ENCODE measurements at places on chromosomes 2 and 18.

DNA sequence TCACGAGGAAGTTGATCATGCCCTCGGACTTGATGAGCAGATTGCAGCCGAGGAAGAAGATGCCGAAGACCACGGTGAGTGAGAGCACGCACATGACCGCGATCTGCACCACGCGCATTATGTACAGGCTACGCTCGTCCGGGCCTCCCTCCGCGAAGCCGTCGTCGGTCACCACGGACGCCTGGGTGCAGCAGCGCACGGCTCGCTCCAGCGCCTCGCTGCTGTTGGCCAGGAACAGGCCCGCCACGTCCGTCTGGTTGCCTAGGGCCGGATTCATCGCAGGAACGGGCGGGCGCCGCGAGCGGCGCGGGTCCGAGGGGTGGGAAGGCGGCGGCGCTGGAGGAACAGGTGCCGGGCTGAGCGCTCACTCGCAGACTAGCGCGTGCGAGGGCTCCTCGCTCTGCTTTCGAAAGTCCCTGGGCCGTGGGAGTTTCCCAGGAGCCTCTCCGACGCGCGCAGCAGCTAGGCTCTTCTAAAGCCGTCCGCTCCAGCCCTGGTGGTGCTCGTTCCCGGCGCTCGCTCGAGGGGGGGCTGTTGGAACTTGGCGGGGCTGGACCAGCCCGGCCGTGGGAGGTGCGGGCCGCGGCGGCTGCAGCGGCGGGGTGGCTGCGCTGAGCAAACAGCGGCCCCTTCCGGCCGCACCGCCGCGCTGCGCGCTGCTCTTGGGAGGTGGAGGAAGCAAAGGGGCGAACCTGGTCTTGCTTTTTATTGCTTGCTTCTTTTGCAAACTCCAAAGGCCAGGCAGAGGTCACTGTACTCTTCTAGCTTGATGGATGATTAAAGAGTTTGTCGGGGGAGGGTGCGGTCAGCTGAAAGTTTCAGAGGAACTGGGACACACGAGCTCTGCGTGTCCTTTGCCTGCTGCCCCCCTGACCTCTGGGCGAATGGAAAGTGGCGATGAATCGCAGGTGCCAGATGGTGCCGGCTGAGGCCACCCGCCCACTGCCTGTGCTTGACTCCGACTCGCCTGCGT is at the start of gene RPRM:
TSS of gene RPRM (minus strand) at position 474 of the 973 bp plus-strand sequence. CDS start at position 277, 197 bp downstream.
- DNase-seq, result peak; percentile 81

DNA sequence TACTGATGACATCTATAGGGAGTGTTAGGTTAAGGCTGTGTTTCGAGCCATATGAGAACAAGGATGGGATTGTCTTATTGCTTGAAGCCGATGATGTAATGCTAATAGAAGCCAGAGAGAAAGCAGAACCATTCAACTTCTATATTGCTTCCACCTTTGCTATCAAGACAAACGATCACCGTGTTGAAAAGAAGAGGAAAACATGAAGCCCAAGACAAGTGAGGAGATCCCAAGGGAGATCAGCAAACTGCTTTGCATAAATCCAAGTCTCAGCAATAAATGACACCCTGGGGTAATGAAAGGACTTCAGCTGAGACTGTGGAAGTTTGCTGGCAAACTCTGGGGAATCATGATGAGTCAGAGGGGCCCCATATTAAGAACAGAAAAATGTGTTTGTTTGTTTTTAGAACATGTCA is 206.2 kb downstream of the NCKAP5 start:
- peak; percentile 32 for DNase-seq

GRCh38 chr2:70304498-70304897 is 2.6 kb upstream of the FAM136A start:
- no peak for DNase-seq

DNA sequence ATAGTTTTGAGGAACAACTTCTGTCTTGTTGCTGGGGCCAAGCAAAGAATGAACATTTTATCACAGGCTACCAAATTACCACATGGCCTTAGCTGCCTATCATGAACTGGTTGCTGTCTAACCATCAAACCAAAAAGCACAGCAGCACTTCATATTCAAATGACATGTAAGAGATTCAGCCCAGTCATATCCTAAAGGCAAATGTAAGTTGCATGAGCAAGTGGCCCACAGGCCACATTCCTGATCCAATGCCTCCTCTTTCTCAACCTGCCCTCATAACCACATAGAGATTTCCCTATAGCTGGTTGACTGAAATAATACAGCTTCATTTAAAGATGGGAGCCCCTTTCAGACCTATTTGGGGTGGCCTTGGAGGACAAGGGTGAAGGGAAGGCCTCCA is 572.3 kb downstream of the IRS1 start:
- DNase-seq, result no peak

GRCh38 chr18:59272891-59273758 is at the start of gene RAX:
RAX (minus strand) TSS chr18:59273454; CDS start chr18:59273206, 248 bp downstream.
- DNase-seq, result no peak

DNA sequence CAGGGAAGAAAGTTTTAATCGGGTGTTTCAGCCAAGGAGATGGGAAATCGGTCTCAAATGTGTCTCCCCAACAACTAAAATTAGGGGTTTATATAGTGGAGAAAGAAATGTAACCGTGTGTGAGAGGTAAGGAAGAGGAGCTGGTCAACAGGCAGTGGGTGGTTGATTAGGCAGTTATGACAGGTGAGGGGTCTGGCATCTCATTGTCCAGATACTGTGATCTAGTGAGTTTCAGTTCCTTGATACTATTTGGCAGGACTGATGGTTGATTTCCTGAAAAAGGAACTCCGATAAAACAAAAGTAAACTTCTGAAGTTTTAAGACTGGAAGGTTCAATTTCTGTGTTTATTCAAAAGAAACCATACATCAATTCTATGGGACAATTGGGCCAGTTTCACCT is 197.9 kb downstream of the LPIN1 start:
- no peak for DNase-seq

DNA sequence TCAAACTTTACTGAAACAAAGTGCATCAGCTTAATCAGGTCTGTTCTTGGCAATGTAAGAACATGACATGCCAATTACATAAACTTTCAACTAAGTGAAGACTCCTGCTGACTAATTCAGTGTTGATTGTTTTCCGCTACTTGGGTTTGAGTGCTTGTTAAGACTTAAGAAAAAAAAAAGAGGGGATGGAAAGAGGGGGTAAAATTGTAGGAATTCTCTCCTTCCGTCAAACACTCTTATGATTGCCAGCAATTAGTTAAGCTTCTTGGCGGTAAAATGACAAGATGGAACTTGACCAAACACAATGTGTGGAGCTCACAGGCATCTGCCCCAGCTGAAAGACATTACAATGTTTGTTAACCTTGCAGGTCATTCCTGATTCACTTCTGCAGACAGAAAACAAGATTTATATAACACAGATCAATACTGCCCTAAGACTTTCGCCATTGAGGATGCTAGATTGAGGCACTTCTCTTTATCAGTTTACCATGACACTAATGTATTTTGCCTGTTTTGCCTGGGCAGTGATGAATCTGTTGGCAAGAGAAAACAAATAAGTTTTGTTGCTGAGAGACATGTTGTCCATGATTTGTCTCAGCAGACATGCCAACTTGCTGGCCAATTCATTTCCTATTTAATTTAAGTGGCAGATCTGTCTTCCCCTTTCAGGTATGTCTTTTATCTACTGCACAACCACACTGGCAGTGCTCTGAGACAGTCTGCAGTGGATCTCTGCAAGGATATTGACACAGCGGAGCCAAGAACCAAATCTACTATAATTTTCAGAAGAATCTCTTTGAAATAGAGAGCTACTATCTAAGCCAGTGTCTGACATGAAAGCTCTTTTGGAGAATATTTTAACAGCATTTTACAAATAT is 410.0 kb upstream of the KCNH7 start:
- no peak for DNase-seq

DNA sequence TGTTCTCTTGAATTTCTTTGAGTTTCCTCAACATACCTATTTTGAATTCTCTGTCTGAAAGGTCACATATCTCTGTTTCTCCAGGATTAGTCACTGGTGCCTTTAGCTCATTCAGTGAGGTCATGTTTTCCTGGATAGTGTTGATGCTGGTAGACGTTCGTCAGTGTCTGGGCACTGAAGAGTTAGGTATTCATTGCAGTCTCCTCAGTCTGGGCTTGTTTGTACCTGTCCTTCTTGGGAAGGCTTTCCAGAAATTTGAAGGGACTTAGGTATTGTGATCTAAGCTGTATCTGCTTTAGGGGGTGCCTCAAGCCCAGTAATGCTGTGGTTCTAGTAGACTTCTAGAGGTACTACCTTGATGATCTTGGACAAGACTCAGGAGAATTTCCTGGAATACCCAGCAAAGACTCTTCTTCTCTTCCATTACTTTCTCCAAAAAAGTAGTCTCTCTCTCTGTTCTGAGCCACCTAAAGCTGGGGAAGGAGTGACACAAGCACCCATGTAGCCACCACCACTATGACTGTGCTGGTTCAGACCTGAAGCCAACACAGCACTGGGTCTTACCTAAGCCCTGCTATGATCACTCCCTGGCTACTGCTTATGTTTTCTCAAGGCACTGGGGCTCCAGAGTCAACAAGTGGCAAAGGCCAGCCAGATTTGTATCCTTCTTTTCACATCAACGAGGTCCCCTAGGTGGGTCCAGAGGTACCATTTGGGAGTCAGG is 852.0 kb downstream of the BCL11A start:
- no peak for DNase-seq

- DNase-seq, result no peak
Observed at GRCh38 chr2:67656875-67657274, 259.7 kb downstream of the ETAA1 start.

DNA sequence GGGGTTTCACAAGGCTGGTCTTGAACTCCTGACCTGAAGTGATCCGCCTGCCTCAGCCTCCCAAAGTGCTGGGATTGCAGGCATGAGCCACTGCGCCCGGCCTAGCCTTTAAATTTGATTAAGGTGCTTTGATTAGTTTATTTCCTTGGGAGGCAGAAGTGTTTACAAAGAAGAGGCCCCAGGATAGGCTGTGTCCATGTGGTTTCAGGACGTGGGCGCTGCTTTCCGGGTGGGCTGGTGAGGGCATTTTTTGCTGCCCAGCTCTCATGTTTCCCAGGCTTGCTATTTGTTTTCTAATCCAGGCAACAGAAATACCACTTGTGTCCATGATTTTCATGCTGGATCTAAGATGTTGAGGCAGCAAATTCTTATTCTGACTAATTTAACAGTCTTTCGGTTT is 124.2 kb downstream of the SH3RF3 start:
- DNase-seq, result no peak

GRCh38 chr2:212364112-212364985 is 174.3 kb downstream of the ERBB4 start:
- no peak for DNase-seq

DNA sequence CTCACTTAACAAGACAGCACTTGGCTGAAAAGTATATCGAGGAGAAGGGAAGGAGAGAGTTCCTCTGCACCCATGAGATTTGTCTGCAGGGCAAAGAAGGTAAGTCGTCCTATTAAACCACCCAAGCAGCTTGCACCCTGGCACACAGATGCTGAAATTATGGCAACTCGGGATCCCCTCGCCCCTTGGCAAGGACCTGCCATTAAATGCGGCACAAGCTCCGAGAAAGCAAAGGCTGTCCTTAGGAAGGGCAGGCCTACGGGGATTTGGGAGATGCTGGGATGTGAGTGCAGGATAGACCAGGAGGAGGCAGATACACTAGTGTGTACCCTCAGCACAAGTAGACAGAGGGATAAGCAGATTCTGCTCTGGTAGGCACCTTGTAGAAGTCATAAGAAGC is 191.5 kb downstream of the ALK start:
- DNase-seq, result no peak

DNA sequence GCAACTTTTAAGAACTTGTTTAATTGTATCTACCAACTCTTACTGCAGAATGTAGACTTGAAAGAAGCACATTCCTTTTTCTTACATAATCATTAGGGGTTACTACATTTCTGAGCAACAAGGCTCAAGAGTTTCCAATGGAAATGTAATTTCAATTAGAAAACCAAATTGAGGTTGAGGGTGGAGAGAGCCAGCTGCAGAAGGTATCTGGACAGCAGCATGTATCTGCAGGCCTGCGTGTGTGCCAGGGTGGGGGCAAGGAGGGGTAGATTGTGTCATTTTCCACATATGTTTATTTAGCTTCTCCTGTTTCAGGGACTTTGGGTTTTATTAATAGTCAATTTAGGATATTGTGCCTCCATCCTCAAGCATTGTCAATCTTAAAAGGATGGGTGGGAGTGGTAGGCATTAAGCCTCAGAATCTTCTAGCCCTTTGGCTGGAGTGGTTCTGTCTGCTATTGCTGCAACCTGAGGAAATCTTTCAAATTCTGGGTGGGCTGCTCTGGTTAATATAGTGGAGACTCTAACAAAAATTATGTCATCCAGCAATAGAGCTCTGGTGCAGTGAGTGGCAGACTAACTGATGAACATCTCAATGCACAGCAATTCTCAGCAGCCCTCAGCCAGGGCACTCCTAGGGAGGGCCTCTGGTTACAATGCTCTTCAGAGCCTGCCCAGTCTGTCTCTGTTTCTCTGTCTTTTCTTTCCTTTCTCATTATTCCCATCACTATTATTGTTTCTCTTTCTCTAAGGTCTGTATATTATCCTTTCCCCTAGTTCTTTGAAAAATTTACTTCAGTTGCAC is 151.4 kb downstream of the RPIA start:
- no peak for DNase-seq

DNA sequence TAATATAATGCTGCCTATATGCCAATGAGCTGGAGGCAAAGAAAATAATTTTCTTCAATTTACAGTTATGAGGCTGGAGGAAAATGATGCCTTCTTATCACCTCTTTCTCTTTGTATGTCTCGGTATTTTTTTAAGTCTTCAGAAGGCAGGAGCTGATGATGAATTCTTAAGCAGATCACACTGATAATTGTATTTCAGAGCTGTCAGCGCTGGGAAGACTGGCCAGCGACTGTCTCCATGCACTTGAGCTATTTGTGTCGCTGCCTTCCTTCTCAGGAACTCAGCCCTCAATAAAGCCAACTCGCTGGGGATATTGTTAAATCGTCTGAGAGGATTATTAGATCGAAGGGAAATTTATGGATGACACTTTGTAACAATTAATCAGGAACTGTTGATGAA is 40.3 kb downstream of the PTGR3 start:
- DNase-seq, result no peak

- DNase-seq, result no peak
Observed at GRCh38 chr18:76430636-76431035, 64.4 kb downstream of the ZNF516 start.

GRCh38 chr18:25470062-25470461 is 118.1 kb upstream of the ZNF521 start:
- no peak for DNase-seq

DNA sequence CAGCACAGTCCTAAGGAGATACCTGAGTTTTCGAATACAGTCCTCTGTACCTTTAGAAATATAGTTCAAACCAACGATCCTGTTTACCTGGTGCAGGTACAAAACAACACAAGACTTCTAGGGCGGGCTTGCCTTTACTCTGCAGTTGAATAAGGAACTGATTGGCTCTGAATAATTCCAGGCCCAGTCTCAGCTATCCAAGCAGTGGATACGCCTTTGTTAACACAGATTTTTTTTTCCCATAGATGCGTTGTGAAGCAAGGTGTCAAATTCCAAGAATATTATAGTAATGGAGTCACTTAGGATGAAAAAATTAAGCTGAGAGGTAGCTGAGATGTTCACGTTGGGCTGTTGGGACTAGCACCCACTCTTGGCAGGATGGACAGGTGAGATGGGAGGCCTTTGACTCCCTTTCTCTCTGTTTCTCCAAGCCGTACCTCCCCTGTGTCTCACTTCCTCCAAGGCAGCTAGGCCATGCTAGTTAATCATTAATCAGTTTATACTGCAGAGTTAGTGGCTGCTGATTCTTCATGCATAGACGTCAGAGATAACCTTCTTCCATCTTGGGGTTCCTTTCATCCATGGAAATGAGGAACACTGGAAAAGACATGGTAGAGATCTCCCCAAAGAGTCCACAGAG is 380.8 kb upstream of the ACVR2A start:
- no peak for DNase-seq
